ENCODE measurements at places on chromosomes 7 and 10. TPM values are rescaled to one million over a fixed set of nuclear protein-coding genes. Genes with fewer than 3 reads are reported as not detected.

DNA sequence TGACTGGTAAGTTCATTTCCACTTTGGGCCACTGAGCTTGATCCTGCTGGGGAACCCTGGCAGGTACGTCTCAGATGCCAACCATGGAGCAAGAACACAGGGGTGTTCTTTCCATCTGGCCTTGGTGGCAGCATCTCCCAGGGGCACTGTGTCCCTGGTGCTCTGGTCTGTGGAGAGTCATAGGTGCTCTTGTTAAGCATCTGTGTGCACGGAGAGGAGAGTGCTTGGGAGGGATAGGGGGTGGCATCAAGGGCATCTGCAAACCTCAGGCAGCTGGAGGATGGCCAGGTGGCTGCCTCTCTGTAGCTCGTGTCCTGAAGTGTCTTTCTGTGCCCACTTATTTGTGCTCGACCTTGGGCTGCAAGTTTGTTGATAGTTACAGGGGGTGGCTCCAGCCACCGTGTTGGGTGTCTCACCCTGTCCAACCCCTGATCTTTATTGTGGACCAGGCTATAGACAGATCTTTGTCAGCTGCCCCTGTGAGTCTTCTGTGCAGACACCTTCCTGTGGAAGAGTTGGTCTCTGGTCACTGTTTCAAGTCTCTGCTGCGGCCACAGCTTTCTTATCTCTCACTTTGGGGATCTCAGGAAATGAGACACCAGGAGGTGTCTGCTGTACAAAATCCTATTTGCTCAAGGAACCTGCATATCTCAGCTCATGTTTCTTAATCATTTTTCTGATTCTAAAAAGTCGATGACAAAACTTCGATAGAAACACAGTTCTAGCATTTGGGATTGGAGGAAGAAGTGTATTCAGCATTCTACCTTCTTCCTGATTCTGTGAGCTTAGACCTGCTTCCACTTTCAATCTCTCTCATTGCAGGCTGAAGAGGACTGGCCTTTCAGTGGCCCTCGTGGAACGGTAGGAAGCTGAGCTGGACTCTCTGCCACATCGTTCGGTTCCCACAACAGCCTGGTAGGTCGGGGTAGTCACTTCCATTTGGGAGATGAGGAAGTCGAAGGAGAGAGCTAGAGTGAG, 17.2 kb upstream of the GIMAP8 start:
- DNase-seq: no peak

DNA sequence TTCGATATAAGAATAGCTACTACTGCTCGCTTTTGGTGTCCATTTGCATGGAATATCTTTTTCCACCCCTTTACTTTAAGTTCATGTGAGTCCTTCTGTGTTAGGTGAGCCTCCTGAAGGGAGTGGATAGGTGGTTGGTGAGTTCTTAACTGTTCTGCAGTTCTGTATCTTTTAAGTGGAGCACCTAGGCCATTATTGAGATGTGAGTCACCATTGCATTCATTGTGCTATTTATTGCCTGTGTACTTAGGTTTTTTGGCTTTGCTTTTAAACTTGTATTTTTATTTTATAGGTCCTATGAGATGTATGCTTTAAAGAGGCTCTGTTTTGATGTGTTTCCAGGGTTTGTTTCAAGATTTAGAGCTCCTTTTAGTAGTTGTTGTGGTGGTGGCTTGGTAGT, 1430.8 kb downstream of the REEP3 start:
- DNase-seq: no peak

Gene MAPK8
- polyA plus RNA-seq: 91.8 TPM

DNA sequence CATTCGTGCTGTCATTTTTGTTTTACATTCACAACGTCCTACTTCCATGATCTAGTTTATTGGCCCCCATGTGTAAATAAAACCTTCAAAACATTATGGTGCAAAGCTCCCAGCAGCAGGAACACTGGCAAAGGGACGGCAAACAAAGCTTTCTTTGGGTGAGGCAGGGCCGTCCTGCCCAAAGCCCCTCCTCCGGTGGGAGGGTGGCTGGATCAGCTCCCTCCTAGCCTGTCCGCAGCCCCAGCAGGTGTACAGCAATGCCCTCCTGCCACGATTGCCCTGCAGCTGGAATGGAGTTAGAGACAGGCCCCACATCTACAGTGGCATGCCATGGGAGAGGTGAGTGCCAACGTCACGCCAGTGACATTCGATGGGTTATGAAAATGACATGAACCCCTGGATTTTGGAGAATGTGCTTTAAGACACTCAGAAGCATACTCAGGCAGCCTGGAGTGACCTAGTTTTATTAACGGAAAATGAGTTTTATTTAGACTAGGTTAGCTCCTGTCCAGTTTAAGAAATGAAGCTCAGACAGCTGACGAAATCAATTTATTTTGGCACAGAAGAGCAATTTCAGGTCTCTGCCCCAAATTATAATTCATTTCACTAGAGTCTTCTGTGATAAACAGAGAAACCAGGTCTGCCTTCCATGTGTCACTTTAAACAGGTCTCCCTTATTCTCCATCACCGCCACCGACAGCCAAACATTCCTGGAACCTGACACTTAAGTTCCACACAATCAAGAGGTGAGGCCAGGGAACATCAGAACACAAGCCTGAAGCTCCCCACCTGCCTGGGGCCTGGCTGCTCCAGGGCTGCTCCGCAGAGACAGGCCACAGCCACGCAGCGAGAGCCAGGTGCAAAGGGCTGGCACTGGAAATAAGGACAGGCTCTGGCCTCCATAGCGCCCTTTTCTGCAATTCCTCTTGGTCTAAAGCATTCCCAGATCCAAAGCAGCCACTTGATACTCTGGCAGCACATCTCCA, 50.1 kb downstream of the VOPP1 start:
- no peak for DNase-seq

Gene FRMPD2
- 18.7 TPM for polyA plus RNA-seq

GRCh38 chr10:48453451-48454301, 147.2 kb downstream of the MAPK8 start:
- DNase-seq: no peak

Gene IL6
- polyA plus RNA-seq: 0.47 TPM

Data from testis (tissue), 5 donors.